Diencephalon (tissue), 1 donor: ENCODE measurements at places on chromosomes 12 and 14. TPM values are rescaled to one million over a fixed set of nuclear protein-coding genes. Genes with fewer than 3 reads are reported as not detected.

Gene SLC7A7
- 5.3 TPM for total RNA-seq

Gene IRAK3
- 4.4 TPM for total RNA-seq

Gene TAS2R31
- 8.1 TPM for total RNA-seq

Gene SERPINA9
- not detected for total RNA-seq

Gene AQP2
- total RNA-seq = not detected

Gene SNAPC1
- 6.9 TPM for total RNA-seq

Gene ETFBKMT
- 4.4 TPM for total RNA-seq

Gene IL22
- not detected for total RNA-seq

Gene CFAP251
- 12.9 TPM for total RNA-seq
